ENCODE measurements at places on chromosomes 3 and 15. TPM values are rescaled to one million over a fixed set of nuclear protein-coding genes. Genes with fewer than 3 reads are reported as not detected.

Gene DGKG
- 0.40 TPM for total RNA-seq

Gene PRSS50
- total RNA-seq: not detected

Gene SECISBP2L
- 19.3 TPM for total RNA-seq

Gene GRK7
- not detected for total RNA-seq

Gene LRRC49
- total RNA-seq: 2.7 TPM

Gene CNTN6
- not detected for total RNA-seq

DNA sequence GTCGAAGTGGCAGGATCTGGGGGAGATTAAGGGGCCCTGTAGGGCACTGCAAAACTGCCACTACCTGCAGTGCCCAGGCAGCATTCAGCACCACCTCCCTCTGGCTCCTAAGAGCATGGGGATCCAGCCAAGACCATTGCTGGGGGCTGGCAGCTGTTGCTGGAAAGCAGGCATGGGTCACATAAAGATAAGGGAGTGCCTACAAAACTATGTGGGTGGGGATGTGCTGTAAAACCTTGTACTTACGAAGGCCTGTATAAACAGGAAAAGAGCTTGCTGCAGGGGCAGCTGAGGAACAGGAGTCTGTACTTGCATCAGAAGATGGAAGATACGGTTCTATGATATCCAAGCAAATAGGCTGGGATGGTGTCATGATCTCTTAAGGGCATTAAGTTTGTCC, 27.1 kb downstream of the IL20RB start:
- ATAC-seq: peak; percentile 91

DNA sequence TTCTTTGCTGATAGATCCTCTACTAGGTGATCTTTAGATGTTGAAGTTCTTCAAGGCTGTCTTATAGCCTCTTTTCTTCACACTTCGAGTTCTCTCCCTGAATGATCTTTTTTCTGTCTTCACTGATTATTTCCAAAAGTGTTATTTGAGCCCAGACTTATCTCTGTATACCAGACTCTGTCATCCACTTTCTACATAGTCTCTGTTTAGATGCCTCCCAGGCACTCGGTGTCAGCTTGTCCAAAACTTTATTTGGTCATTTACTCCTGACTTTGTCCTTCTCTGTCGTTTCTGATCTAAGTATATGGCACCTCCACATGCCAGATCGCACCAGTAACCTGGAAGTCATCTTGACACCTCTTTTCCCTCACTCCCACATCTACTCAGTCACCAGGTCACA, 27.6 kb downstream of the KLHL18 start:
- no peak for ATAC-seq

GRCh38 chr3:74048699-74049098, 424.0 kb upstream of the PDZRN3 start:
- ATAC-seq: no peak

DNA sequence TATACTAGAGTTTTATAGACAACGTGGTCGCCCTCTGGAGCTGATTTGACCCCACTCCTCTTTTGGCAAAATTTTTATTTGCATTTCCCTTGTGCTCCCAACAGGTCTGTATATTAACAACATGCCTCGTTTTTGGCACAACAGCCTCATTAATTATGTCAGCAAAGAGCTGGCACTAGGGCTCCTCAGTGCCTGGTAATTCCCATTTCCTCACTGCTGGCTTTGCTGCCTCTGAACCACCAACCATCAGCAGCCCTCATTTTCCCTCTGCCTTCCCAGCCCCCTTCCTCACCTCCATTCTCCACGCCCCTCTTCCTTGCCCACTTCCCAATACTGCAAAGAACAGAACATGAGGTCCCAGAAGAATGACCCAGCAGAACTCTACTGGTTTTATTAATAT, 204.8 kb downstream of the ABHD5 start:
- no peak for ATAC-seq

DNA sequence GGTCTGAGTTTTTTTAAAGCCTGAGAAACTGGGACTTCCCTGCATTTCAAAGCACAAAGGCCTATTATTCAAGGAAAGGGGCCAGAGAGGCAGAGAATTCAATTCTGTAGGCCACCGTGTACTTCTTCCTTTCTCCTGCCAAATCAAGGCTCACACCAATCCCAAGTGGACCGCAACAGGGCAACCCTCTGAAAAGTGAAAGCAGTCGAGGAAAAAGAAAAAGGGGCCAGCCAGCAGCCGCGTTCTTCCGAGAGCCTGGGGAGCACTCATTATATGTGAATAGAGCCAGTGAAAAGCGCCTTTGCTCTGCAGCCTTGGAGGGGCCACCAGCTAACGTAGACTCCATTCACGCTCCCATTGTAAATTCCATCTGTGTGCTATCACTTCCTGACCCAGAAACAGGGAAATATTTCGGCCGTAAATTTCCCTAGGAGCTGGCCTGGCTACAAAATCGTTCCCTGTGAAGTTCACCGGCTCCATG, 45.9 kb upstream of the THUMPD3 start:
- ATAC-seq: no peak

DNA sequence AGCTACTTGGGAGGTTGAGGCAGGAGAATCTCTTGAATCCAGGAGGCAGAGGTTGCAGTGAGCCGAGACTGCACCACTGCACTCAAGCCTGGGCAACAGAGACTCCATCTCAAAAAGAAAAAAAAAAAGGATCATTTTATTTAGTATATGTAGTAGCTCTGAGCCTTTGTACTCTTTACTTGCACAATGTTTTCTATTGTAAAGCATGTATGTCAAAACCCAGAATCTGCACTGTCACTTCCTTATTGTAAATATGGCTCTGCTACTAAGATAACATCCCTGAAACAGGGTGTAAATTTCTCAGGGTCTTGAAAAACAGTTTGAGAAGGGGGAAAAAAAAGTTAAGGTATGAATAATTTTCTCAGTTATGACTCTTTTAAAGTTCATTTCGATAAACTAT, 35.1 kb downstream of the SLMAP start:
- ATAC-seq: no peak

GRCh38 chr3:116001151-116001621, 377.9 kb downstream of the GAP43 start:
- ATAC-seq: no peak

GRCh38 chr15:78797951-78798350, 13.3 kb downstream of the ADAMTS7 start:
- ATAC-seq: no peak

DNA sequence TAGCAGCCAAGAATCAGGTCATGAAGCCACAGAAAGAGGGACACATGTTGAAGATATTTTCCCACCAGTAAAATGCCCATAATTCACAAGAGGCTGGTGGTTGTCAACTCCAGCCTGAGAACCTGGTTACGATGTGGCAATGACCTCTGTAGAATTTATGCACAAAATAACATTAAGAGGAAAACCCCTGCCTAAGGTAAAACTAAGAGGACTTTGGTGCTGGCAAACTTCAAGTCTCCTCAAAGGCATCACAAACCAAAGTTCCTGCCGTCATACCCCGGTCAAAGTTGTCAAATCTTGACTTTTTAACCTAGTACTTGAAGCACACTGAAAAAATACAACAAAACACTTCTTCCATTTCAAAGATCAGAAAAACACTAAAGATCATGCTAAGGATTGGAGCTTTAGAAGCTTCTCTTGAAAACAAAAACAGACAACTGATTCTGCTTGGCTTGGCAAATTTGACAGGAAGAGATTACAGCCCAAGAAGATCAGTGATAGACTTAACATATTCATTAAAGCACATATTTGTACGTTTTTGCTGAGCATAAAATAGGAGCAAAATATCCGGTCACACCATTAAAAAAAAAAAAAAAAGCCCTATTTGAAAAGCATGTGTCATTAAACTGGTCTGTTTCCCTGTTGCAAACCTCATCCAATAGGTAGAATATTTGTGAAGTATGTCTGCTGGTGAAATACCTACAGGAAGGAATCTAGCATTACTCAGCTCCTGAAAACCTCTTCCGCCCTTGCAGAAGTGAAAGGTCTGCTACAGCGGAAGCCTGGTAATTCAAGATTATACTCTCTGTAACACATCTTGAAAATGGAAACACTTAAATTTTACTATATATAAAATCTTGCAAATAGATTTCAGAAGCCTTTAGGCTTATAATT, 22.8 kb downstream of the EIF4E3 start:
- peak; percentile 58 for ATAC-seq
